ENCODE measurements at places on chromosomes 1 and 21.

- no peak for DNase-seq
These were observed 58.7 kb upstream of the GADD45A start for GRCh38 chr1:67626090-67626860.

- no peak for DNase-seq
These were observed 9.0 kb downstream of the CREG1 start for GRCh38 chr1:167544447-167545093.

DNA sequence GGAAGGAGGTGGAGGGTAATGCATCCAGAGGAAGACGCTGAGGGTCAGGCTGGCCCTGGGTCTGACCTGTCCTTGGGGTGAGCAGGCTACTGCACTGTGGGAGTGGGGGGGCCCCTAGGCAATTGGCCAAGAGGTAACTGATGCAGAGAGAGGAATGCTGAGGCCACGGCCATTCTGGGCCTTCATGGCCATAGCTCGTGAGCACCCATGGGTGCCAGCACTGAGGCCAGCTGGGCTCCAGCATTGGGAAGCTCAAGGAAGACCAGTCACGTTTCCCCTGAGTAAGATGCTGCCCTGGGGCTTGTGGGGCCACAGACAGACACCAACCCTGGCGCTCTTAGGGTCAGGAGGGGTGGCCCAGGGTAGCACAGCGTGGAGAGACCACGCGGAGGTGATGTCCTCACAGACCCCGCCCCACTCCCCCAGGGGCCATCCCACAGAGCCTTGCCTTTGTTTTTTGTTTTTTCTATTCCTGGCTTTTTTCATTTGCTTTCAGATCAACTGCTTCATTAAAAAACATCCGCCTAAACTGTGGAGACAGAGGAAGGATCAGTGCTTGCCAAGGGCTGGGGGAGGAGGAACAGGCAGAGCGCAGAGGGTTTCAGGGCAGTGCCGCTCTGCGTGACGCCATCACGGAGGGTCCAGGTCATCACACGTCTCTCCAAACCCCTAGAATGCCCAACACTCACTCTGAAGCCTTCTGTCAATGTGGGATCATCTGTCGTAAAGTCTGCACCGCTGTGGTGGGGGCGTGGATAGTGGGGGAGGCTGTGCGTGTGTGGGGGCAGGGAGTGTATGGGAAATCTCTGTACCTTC is 61.1 kb downstream of the SIK1 start:
- no peak for DNase-seq

DNA sequence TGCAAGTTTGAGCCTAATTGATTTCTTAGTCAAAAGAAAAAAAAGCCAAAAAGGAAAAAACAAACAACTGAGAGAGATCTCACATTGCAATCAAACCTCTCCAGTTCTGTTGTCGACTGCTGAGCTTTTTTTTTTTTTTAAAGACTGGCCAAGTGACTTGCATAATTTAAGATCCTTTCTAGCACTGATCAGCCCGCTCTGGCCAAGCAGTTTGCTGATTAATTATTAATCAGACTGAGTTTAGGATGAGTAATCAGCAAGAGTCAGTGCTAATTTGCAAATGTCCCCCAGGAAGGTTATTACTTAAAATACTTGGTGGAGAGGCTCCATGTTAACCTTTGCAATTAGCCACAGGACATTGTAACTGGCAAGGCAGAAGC is 39.3 kb downstream of the HMGB4 start:
- DNase-seq = no peak

DNA sequence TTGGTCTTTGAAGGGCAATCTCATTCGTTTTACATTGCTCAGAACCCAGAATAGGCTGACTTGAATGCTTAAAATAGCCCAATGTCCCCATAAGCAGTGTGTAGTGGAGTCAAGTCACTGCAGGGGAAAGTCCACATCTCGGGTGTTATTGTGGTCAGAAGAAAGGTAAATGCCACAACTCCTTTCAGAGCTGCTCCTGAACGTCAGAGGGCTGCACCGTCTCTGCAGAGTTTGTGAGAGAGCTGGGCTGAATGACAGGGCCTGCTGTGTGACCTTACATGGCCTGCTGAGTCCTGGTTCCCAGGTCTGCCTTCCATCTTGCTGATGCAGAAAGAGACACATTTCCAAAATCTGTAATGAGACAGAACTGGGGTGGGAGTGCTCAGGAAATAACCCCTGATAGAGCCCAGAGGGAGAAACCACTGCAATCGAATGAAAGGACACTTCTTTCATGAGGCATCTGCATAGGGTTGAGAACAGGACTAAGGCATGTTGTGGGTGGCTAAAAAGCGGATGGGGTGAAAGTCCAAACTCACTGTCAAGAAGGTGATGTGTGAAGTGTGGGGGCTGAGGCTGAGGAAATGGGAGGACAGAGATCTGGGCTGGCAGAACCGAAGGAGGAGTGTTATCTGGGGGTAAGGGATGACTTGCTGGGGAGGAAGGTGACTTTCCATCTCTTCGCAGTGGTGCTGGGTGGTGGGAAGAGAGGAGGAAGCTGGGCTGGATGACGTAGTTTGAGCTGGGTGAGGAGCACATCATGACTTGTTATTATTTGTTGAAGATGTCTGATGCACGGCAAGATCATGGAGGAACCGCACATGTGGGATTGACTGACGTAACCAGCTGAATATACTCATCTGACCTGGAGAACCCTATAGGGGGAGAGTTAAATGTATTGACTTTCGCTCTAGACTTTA is 33.7 kb downstream of the XCL2 start:
- DNase-seq = peak; percentile 31

GRCh38 chr1:31911994-31912780 is 26.0 kb downstream of the PTP4A2 start:
- no peak for DNase-seq

DNA sequence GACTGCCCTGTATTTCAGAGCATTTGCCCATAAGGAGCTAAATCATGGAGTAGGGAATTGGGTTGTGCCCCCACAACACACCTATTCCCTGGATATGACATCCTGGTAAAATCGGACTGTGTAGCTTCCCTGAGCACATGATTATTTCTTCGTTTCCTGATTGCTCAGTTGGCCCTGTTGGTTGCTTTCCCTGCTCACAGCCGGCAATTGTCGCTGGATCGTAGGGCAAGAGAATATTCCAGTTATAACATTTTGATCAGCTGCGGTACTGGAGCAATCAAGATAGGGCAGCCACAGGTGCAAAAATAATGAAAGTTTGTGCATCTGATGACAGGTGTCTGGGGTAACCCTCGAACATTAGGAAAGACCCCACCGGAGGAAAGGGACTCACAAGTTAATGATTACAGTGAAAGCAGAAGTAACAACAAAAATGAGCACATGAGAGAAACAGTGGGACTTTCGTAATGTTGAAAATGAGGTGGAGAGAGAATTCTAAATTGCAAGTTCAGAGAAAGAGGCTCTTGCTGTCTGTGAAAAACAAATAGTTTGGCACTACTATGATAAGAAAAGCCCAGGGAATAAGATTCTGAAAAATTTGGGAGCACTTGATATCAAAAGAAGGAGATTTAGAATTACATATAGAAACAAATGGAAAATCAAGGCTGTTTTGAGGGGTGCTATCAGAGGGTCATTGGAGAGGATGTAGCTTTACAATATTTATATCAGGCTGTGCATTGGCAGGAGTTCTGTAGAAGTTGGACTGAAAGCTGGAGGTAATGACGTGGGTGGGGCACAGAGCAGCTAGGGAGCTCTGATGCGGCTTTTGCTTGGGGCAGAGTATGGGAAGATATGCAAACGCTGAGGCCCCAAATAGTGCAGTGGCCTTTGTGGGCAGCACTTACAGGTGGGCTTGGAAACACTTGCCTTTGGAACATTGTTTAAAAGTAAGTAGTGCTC is at the start of gene MAB21L3:
Gene MAB21L3 (plus strand): TSS at position 833 of the 957 bp plus-strand sequence. CDS start 1,217 bp downstream, outside the sequence.
- DNase-seq = peak; percentile 46

DNA sequence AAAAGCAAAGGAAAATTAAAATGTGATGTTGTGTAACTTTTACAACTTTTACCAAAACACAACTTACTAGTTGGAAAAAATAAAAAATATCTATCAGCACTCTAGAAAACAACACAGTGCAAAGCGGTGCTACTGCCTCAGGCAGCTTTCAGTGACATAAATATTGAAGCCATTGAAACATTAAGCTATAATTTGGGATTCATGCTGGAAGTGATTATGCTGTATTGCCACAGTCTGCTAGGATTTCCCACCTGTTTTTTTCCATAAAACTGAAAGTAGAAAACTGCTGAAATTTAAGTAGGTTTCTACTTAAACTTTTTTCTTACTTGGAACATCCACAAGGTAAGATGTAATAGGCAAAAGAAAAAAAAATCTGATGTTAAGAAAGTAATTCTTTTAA is 674.4 kb downstream of the KCNT2 start:
- no peak for DNase-seq

DNA sequence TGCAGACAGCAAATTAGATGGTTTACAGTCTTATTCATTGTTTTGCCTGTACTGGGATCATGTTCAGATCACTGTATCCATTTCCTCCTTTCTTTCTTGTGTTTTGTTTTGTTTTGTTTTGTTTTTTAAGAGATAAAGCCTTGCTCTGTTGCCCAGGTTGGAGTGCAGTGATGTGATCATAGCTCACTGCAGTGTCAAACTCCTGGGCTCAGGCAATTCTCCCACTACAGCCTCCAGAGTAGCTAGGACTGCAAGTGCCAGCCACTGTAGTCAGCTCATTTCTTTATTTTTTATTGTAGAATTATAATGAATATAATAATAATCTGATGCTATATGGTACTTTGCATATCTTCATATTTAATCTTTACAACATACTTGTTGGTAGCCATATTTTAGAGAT is 403.7 kb upstream of the B3GALT2 start:
- no peak for DNase-seq

GRCh38 chr1:119611701-119612113 is 36.4 kb downstream of the ZNF697 start:
- peak; percentile 73 for DNase-seq

DNA sequence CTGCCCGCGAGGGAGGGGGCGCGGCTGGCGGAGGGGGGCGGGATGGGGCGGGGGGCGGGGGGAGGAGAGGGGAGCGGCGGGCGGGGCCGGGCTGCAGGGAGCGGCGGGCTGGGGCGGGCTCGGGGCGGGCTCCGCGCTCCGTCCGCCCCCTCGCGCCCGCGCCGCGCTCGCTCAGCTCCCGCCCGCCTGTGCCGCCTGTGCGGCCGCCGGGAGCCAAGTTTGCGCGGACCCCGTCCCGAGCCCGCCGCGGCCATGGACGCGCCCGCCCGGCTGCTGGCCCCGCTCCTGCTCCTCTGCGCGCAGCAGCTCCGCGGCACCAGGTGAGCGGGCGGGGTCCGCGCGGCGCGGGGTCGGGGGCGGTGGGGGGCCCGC is at the start of gene GABRD:
Gene GABRD (plus strand): TSS at position 174 of the 372 bp plus-strand sequence. CDS start 79 bp downstream, at position 253.
- DNase-seq = peak; percentile 62

DNA sequence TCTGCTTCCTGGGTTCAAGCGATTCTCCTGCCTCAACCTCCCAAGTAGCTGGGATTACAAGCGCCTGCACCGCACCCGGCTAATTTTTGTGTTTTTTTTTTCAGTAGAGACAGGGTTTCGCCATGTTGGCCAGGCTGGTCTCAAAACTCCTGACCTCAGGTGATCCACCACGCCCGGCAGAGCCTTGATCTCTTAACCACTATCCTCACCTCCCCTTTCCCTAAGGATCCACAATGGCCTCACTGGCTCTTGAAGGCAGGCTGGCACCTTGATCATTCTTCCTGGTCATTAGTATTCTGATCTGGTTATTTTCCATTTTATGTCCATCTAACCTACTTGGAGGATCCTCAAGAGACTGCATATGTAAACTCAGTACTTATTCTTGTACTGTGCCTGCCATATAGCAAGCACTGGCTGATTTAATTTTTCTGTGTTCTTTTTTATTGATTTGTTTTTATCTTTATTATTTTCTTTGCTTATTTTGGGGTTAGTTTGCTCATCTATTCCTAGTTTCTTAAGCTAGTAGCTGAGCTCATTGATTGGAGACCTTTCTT is 6.3 kb downstream of the RCC1 start:
- DNase-seq = no peak

DNA sequence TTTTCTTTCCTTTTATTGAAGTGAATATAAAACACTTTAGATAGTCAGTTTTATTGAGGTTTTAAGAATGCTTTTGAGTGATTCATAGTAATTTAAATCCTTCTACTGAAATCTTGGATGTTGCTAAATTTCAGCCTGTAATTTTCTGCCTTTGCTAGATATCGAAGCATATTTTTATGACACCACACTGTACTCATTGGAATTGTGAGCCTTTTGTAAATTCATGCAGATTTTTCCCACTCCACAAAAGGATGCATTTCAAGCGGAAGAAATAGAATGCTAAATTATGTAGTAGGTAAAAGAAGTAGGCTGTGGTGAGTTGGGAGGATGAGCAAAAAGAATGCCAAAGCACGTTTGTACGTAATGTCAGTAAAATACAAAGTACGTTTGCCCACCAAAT is 13.8 kb downstream of the SNX7 start:
- DNase-seq = no peak

GRCh38 chr21:32096411-32096810 is 182.4 kb downstream of the MIS18A start:
- peak; percentile 44 for DNase-seq

DNA sequence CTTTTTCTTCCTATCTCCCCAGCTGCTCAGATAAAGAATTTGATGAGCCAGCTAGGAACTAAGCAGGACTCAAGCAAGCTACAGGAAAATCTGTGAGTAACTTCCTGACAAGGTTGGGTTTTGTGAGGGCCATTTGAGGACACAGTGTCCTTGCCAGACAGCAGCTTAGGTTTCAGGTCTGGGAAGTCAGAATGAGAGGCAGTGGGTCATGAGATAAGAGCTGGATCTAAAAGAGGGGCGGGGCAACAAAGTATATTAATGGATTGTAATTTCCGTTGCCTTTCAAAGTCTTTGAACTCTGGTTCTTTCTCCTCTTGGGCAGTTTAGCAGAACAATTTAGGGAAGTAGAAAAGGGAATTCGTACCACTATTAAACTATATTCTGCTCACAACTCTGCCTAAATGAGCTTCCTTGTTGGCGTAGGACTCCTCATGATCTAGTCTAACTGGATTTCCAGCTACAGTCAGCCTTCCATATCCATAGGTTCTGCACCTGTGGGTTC is 16.6 kb downstream of the STX12 start:
- DNase-seq = no peak
